Uterine smooth muscle cell (primary cell): ENCODE measurements at places on chromosomes 16 and 17. TPM values are rescaled to one million over a fixed set of nuclear protein-coding genes. Genes with fewer than 3 reads are reported as not detected.

Gene TCAP
- 0.33 and 0.50 TPM in 2 replicates for total RNA-seq

Gene PDPK1
- total RNA-seq, result 23.1 and 27.8 TPM in 2 replicates

Gene TEDC2
- total RNA-seq, result 5.6 and 13.6 TPM in 2 replicates

Gene ITGAD
- total RNA-seq, result not detected in 2 replicates

Gene TMEM100
- 0.12 and 1.4 TPM in 2 replicates for total RNA-seq

Gene CCT6B
- 0.66 and 1.2 TPM in 2 replicates for total RNA-seq

Gene CD300A
- not detected in 2 replicates for total RNA-seq

Gene TSNAXIP1
- total RNA-seq, result 0.50 and 0.89 TPM in 2 replicates

Gene CLUH
- 45.1 and 55.6 TPM in 2 replicates for total RNA-seq

Gene P4HB
- total RNA-seq, result 1,482 and 2,745 TPM in 2 replicates

Gene KCNAB3
- 0.75 and 1.00 TPM in 2 replicates for total RNA-seq

Gene SLC12A3
- under 0.01 TPM in 1 of 2 replicates, not detected in the other for total RNA-seq

Gene DNAJC7
- 64.4 and 91.4 TPM in 2 replicates for total RNA-seq

Gene XYLT1
- total RNA-seq, result 17.0 and 22.7 TPM in 2 replicates

Gene ENPP7
- 0.12 TPM in 1 of 2 replicates, not detected in the other for total RNA-seq

Gene SNAI3
- 0.11 and 0.12 TPM in 2 replicates for total RNA-seq
